ENCODE measurements at places on chromosomes 3 and 15.

- peak; percentile 53 for DNase-seq
Observed at GRCh38 chr3:36944641-36945270, at the start of gene TRANK1. Gene TRANK1 (minus strand): TSS chr3:36945054. CDS start chr3:36944809, 245 bp downstream.

GRCh38 chr3:123449997-123450604, 1.2 kb upstream of the ADCY5 start:
- DNase-seq, result no peak

GRCh38 chr3:51371943-51372557, 13.0 kb upstream of the MANF start:
- DNase-seq, result no peak

DNA sequence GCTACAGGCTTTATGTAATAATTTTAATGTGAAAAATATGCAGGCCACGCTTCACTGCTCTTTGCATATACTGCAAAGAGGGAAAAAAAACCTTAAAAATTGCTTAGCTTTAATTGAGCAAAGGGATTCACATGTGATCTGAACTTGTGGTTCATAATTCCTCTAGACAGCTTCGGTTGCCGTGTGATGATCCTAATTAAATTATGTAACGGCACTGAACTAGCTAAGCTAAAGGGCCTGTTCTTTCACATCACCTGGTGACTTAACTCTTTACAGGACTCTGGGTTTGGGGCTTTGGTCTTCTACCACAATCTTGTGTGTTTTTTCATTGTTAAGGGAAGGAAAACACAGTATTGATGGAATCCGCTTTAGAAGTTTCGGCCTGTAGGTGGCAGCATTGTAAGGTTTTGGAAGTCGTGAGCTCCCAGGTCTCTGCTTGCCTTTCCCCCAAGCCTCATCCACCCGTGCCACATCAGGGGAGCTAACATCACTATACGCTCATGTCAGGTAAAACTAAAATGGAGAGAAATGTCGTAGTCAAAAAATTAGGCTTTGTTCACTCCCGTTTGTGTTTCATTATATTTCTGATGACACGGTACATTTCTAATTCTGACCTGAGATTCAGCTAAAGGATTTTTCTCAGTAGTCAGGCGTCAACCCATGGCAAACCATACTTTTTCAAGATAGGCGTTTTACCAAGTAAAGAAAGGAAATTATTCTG, 205.6 kb upstream of the DPH6 start:
- DNase-seq, result peak; percentile 1

DNA sequence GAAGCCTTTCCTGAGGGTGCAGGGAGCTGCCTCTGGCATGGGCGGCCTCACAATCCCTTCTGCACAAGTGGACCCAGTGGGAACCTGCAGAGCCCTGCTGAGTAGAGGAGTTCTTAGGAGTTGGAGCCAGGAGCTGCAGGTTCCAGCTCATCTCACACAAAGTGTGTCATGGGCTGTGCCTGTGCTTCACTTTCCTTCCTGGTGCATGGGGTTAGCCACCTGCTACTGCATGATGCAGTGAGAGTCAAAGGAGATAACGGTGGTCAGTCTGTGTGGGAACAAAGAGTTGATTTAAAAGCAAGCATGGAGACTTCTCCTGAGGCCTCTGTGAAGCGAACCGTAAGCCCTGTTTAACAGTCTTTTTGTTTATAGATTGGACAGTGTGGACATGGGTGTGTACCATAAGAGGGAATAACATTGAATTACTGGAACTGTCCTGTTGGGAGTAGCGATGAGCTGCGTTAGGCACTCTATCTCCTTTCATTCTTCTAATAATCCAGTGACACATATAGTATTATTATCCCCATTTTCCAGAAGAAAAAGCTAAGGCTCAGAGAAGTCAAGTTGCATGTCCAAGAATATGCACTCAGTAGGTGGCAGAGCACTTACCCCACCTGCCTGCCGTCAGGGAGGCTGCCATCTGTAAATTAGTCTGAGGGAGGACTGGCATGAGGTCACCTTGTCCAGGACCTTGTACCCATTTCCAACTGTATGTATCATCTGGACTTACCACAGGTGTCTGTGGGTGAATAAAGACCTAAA, 68.7 kb upstream of the PRR23C start:
- DNase-seq, result no peak

- no peak for DNase-seq
Observed at GRCh38 chr3:52874864-52875587, 22.3 kb downstream of the STIMATE start.

DNA sequence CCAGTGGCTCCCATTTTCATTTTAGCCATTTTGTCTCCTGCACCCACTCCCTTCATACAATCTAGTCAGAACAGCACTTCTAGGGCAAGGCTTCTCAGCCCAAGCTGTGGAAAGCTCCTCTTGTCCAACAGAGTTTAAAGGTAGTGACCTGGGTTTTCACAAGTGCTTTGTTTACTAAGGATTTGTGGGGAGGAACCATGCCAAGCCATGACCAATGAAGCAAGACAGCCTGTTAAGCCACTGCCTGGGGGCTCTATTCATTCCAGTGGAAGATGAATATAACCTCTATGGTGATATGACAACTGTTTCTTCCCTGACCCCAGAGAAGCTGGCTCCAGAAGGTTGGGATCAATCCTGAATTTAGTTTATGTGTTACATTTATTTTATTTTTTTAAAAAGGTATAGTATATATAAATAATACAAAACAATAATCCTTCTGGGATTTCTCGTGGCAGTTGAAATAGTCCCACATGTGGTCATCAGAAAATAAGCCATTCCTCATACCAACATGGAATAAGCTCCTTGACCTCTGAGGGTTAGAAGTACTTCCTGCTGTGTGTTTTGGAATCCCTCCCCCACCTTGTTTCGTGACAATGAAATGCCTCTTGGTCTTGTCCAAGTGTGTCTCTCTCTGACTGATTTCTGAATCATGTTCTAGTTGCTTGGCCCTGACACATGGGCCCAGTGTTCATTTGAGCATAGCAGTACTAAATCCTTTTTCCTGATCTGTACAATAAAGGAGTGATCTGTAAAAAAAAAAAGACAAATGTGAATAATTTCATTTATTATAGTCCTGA, 13.3 kb upstream of the THUMPD3 start:
- no peak for DNase-seq

- no peak for DNase-seq
Observed at GRCh38 chr3:135907422-135908165, 57.9 kb upstream of the PPP2R3A start.

- DNase-seq, result no peak
Observed at GRCh38 chr3:12294885-12295580, 6.2 kb downstream of the PPARG start.

GRCh38 chr3:52471371-52472238, 16.2 kb downstream of the NISCH start:
- DNase-seq, result peak; percentile 44

GRCh38 chr3:107258300-107258699, 118.9 kb upstream of the CCDC54 start:
- DNase-seq, result no peak

- DNase-seq, result no peak
Observed at GRCh38 chr15:34456658-34457057, 19.1 kb upstream of the GOLGA8A start.

GRCh38 chr3:172613845-172614244, 90.6 kb upstream of the TNFSF10 start:
- no peak for DNase-seq

DNA sequence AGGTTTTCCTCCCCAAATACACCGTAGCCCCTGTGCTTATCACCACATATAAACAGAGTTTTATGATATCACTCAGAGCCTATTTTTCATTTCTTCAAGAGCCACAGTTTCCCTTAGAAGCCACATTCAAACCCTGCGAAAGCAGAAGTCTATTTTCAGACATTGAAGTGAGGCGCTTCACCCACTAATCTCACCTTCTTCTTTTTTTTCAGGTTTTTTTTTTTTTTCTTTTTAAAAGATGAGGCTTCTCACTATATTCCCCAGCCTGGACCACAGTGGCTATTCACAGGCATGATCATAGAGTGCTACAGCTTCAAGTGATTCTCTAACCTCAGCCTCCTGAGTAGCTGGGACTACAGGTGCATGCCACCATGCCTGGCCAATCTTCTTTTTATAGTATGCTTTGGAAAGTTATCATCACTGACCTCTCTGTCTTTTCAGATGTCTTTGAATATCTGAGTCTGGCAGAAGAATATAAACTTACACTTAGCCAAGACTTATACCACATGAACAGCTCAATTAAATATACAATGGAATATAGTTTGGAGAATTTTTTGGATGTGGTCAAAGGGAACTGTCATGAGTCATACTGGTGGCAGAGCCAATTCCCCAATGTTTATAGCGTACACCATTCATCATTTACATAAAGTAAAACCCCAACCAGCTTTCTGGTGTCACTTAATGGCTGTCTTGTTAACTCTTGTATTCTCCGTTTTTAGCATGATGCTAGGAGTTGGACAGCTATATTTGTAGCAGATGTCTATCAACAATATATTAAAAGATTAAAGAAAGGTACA, 59.7 kb upstream of the CCDC50 start:
- no peak for DNase-seq
